ENCODE measurements at places on chromosomes 1 and 21.
A peak's percentile ranks its signal among the peaks of the same experiment; 100 is the strongest.

DNA sequence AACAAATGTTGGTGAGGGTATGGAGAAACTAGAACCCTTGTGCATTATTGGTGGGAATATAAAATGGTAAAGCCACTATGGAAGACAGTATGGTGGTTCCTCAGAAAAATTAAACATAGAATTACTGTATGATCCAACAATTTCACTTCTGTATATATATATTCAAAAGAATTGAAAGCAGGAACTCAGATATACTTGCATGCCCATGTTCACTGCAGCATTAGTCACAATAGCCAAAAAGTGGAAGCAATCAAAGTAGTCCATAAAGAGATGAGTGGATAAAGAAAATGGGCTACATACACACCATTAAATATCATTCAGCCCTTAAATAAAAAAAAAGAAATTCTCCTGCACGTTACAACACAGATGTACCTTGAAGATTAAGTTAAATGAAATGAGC is 34.1 kb downstream of the ABL2 start:
- H3K4me3 ChIP-seq: no peak overlapping the region
- peaks cover 22% of the 10 kb centered on the region for H3K4me1 ChIP-seq
- H3K36me3 ChIP-seq: no peaks in the 10 kb centered on the region
- H3K27me3 ChIP-seq: no peaks in the 10 kb centered on the region

GRCh38 chr1:116902027-116902426 is 7.7 kb upstream of the PTGFRN start:
- DNase-seq: no peak
- no peak overlapping the region for H3K27ac ChIP-seq
- no peaks in the 10 kb centered on the region for H3K36me3 ChIP-seq
- peaks cover 13% of the 10 kb centered on the region for H3K27me3 ChIP-seq
- no peaks in the 10 kb centered on the region for H3K4me1 ChIP-seq
- no peak overlapping the region for H3K4me3 ChIP-seq

DNA sequence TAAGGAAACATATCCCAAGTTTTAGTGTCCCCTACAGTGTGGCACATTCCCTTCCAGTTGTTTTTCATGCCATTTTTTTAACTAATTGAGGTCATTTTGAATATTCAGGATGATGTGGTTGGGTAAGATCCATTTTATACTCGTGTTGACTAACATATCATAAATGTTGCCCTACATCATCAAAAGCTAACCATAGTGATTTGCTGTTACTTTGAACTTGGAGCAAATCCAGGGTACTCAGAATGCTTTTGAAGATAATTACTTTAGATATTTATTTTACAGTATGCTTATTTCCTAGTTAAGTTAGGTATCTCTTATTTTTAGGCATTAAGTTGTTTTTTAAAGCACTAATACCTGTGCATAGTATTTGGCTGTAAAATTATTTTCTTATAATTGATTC is 57.8 kb downstream of the DYRK1A start:
- peaks cover 50% of the 10 kb centered on the region for H3K36me3 ChIP-seq
- H3K4me1 ChIP-seq: peaks cover 55% of the 10 kb centered on the region
- DNase-seq: no peak
- no peak overlapping the region for H3K27ac ChIP-seq
- H3K27me3 ChIP-seq: no peaks in the 10 kb centered on the region

- no peaks in the 10 kb centered on the region for H3K4me1 ChIP-seq
- no peak overlapping the region for H3K4me3 ChIP-seq
- H3K27ac ChIP-seq: no peak overlapping the region
- DNase-seq: no peak
- H3K27me3 ChIP-seq: no peaks in the 10 kb centered on the region
These were observed 1577.0 kb downstream of the NCAM2 start for GRCh38 chr21:22575165-22575584.

- H3K4me3 ChIP-seq: peak overlapping the region; percentile 75
- no peaks in the 10 kb centered on the region for H3K36me3 ChIP-seq
- DNase-seq: no peak
- H3K4me1 ChIP-seq: peaks cover 21% of the 10 kb centered on the region
- H3K27ac ChIP-seq: peak overlapping the region; percentile 38
These were observed 34.7 kb downstream of the PTPRU start for GRCh38 chr1:29270929-29271521.

GRCh38 chr1:21925334-21925940 is 11.7 kb downstream of the HSPG2 start:
- H3K27me3 ChIP-seq: peaks cover 9% of the 10 kb centered on the region
- peak overlapping the region; percentile 30 for H3K4me3 ChIP-seq
- H3K27ac ChIP-seq: peak overlapping the region; percentile 94

DNA sequence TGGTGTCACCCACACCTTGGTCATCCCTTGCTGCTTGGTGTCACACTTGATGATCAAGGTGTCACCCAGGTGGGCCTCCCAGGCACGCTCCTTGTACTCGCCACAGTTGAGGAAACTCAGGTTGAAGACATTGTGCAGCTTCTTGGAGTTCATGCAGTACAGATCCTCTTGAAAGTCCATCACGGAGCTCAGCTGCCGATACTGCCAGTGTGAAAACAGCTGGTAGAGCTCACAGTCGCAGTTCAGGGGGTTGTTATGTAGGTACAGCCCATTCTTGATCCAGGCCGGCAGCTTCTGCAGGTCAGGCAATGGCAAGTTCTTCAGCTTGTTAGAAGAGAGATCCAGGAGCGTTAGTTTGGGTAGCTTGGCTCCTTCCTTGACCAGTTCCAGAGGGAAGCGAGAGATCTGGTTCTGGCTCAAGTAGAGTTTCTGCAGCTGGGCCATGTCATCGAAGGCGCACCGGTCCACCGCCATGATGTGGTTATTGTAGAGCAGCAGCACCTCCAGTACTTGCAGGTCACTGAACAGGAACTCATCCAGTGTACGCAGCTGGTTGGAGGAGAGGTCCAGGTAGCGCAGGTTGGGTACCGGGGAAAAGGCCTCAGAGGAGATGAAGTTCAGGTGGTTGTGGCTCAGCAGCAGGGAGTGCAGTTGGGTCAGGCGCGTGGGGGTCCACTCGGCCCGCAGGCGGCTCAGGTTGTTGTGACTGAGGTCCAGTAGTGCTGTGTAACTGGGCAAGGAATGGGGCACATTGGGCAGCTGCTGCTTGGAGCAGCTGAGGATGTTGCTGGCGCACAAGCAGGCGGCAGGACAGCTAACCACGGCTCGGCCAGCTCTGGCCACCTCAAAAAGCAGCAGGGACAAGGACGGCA is 1.3 kb downstream of the AMIGO1 start:
- no peaks in the 10 kb centered on the region for H3K36me3 ChIP-seq
- 0 out of 2 replicates have a peak overlapping the region, but pooled peaks have one; percentile 51 for H3K27ac ChIP-seq
- peaks cover 28% of the 10 kb centered on the region for H3K4me1 ChIP-seq

DNA sequence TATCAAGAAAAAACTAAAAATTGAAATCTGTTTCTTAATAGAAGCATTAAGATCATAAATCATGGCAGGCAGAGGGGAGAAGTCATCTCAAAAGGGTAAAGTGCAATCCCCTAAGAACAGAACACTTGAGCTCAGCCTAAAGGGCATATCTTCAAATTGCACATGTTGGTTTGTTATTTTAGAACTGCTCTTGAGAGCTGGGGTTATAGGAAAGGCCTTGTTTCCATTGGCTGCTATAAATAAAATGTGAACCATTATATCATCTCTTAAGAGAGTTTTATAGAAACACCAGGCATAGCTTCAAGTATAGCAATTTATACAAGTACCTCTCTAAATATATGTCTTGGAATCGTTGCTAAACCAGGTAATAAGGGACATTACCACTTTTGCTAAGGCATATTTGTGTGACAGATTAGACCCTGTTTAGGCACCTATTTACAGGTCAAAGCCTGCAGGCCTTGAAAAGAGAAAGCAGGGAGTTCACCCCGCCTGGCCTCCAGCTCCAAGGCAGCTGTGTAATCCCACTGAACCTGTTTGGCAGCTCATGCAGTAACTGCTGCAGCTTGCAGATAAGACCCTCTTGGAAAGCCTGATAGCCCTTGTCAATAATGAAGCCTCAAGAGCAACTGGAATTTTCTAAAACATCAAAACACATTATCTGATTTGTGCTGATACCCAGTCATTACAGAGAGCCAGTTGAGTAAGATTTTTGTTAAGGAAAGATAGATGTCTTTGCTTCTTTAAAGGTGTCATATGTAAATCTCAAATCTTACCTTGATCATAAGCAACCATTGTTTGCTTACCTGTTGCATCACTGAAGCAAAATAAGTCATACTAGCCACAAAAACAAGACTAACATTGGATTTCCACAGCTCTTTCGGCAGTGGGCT is 24.2 kb upstream of the SYDE2 start:
- peaks cover 29% of the 10 kb centered on the region for H3K4me1 ChIP-seq
- no peak overlapping the region for H3K4me3 ChIP-seq
- H3K27me3 ChIP-seq: no peaks in the 10 kb centered on the region
- no peak for DNase-seq

DNA sequence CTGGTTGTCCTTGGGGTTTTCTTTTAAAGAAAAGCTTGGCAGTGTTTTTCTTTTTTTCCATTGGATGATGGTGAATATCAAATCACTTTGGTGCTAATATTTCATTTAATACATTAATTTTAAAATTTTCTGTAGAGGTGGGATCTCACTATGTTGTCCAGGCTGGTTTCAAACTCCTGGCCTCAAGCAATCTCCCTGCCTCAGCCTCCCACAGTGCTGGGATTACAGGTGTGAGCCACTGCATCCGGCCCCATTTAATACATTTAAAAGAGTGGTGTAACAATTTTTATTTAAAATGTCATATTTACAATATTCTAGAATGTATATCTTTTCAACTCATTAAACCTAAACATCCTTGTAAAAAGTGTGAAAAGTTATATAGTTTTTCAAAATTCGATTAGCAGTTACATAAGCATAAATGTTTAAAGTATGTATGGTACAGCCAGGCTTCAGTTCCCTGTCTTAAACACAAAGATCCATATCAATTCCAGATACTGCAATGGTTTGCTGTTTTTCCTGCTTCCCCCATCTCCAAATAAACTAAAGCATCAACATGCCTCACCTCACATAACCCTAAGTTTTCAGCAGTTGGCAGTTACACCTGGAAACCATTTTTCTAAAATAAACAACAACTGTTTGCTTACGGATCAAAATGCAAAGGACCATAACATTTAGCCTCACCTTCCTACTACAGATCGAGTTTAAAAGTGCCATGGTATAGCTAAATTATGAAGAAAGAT is 8.9 kb upstream of the LGALS8 start:
- no peak overlapping the region for H3K4me3 ChIP-seq
- no peak for DNase-seq
- no peaks in the 10 kb centered on the region for H3K36me3 ChIP-seq
- peaks cover 22% of the 10 kb centered on the region for H3K4me1 ChIP-seq

DNA sequence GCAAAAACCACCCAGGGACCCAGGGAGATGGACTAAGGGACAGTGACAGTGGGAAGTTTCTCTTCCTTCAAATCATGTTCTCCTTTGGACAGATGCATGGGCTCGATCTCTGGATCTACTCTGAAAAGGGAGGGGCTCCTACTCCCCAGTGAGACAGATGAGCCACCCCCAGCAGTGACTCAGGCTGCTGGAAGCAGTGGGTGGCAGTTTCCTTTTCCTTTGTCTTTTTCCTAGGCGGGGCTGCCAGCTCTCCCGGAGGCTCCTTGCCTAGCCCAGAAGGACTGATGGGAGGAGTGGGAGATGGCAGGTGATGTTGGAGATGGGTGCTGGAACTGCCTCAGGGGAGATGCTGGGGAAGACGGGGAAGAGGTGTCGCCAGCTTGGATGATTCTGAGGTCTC is 41.0 kb upstream of the IGSF21 start:
- no peaks in the 10 kb centered on the region for H3K4me1 ChIP-seq
- H3K36me3 ChIP-seq: peaks cover 7% of the 10 kb centered on the region
- DNase-seq: no peak
- H3K27me3 ChIP-seq: peaks cover 11% of the 10 kb centered on the region
- no peak overlapping the region for H3K27ac ChIP-seq

DNA sequence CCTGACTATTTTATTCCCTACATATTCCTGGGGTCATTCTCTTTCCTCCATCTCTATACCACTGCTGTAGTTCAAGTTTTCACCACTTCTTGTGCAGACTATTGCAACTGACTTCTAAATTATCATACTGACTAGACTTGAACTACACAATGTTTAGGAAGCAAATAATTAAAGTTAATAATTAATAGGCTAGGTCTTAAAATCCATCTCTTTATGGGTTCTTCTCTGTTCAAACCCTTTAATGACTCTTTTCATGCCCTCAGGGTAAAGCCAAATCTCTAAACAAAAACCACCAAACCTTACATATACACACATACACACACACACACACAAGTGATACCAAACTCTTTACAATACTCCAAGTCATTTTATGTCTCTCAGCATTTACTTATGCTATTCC is 22.3 kb upstream of the MOB3C start:
- H3K27me3 ChIP-seq: no peaks in the 10 kb centered on the region
- no peak for DNase-seq
- H3K36me3 ChIP-seq: peaks cover 31% of the 10 kb centered on the region
- H3K4me3 ChIP-seq: no peak overlapping the region

- no peaks in the 10 kb centered on the region for H3K27me3 ChIP-seq
- peak overlapping the region; percentile 69 for H3K27ac ChIP-seq
- DNase-seq: peak; percentile 48
- no peaks in the 10 kb centered on the region for H3K36me3 ChIP-seq
- H3K4me3 ChIP-seq: no peak overlapping the region
These were observed 41.6 kb downstream of the NSL1 start for GRCh38 chr1:212749821-212750535.

- H3K27ac ChIP-seq: no peak overlapping the region
- H3K36me3 ChIP-seq: 0 out of 2 replicates have a peak, but pooled peaks cover 4% of the 10 kb centered on the region
- H3K4me3 ChIP-seq: no peak overlapping the region
- H3K4me1 ChIP-seq: no peaks in the 10 kb centered on the region
These were observed 49.7 kb upstream of the KIF26B start for GRCh38 chr1:245105042-245105441.

DNA sequence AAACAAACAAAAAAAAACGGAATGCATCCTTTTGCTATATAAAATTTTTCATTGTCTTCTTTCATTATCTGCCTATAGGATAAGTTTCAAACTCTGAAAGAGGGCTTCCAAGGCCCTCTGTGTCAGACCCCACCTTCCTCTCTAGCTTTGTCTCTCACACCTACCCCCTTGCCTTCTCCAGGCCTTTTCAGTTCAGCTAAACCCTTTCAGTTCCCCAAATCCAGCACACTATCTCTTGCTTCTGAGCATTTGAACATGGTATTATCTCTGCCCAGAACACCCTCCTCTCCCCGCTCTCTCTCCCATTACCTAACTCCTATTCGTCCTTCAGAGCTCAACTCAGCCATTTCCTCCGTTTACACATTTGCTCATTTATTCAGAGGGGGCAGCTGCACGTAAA is 35.7 kb downstream of the C1orf216 start:
- no peaks in the 10 kb centered on the region for H3K36me3 ChIP-seq
- no peak overlapping the region for H3K27ac ChIP-seq
- no peak for DNase-seq
- peaks cover 34% of the 10 kb centered on the region for H3K27me3 ChIP-seq
- no peak overlapping the region for H3K4me3 ChIP-seq

DNA sequence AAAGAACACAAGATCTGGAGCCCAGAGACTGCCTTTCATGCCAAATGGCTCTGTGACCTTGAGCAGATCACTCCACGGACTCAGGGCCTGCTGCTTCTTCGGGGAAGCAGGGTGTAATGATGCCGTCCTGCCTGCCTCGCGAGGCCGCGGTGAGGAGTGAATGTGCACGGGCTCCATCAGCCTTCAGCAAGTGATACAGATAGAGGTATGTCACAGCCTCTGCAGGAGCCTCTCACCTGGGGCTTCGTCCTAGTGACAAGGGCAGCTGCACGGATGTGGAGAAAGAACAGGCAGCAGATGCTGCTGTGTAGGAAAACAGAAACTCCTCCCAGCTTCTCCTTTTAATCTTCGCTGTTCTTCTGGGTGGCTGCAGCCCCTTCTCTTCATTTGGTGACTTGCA is 127.5 kb downstream of the KCNN3 start:
- peaks cover 16% of the 10 kb centered on the region for H3K4me1 ChIP-seq
- no peak overlapping the region for H3K4me3 ChIP-seq
- no peak for DNase-seq
- H3K36me3 ChIP-seq: no peaks in the 10 kb centered on the region
- no peak overlapping the region for H3K27ac ChIP-seq

- no peaks in the 10 kb centered on the region for H3K36me3 ChIP-seq
- no peaks in the 10 kb centered on the region for H3K27me3 ChIP-seq
- peak overlapping the region; percentile 77 for H3K27ac ChIP-seq
- peak; percentile 29 for DNase-seq
- H3K4me3 ChIP-seq: no peak overlapping the region
These were observed 457.2 kb upstream of the ADAMTS5 start for GRCh38 chr21:27423906-27424595.
